ENCODE measurements at places on chromosomes 7 and 10.

- no peak for DNase-seq
Measured at GRCh38 chr10:1631282-1631681, 106.0 kb downstream of the ADARB2 start.

DNA sequence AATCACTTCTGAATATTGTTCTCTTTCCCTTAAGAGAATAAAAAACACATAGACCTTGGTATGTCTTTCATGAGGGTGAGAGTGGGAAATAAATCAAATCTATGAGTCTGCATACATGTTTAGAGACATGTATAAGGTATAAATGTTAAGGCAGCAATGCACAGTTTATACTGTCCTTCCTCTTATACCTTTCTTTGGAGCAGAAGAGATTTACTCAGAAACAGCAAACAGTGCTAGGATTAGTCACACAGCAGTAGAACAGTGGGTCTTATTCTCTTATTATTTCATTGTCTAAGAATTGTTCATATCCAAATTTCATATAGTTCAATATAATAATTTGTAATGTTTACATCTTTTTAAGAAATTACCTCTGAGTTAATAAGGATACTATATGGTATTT, 126.7 kb upstream of the TMEM196 start:
- no peak for DNase-seq

DNA sequence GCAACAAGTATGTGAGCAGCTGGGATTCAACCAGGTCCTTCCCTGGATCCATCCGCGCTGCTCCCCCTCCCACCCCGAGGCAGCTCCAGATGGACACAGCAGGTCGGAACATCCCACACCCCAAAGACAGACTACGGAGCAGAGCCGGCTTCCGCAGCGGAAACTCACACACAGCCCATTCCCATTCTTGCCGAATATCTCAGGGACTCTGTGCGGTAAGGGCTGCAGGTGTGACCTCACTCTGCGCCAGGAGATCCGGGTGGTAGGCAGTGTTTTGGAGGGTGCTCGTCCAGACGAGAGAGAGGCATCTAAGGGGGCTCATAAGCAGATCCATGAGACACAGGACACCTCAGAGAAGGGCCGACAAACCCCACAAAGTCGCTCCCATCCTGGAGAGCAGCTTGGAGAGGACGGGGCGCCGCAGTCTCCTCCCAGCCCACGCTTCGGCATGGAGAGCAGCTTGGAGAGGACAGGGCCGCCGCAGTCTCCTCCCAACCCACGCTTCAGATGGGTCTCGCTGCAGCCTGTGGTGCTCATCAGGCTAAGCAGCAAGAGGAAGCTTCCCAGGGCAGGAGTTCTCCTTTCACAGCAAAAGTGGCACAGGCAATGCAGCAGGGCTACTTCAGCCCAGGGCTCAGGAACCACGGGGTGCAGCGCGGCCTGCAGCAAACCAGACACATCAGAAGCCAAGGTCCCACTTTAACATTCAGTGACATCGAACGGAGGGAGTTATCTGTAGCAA, 179.9 kb downstream of the DIP2C start:
- DNase-seq = no peak

GRCh38 chr10:73552819-73553715, 38.1 kb downstream of the USP54 start:
- DNase-seq = peak; percentile 6

DNA sequence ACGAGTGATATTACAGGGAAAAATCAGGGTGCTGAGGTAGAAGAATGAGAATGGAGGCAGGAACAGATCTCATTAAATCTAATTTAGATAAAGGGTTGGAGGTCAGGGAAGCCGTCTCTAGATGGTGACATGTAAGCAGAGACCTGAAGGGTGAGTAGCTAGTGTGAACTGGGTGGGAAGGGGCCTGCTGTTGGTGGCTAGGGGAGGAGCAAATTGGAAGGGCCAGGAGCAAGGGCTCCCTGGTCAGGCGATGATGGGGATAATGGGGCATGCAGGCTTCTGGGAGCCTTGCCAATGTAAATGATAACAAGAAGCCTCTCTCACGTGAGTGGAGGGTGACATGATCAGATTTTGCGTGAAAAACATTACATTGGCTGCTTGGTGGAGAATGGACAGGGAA, 76.3 kb downstream of the WDFY4 start:
- DNase-seq = no peak

GRCh38 chr10:107341281-107341680, 176.8 kb upstream of the SORCS1 start:
- DNase-seq = no peak

- peak; percentile 57 for DNase-seq
Measured at GRCh38 chr7:35454575-35455385, 200.9 kb upstream of the TBX20 start.

- no peak for DNase-seq
Measured at GRCh38 chr10:87594181-87594580, 65.5 kb upstream of the PAPSS2 start.

DNA sequence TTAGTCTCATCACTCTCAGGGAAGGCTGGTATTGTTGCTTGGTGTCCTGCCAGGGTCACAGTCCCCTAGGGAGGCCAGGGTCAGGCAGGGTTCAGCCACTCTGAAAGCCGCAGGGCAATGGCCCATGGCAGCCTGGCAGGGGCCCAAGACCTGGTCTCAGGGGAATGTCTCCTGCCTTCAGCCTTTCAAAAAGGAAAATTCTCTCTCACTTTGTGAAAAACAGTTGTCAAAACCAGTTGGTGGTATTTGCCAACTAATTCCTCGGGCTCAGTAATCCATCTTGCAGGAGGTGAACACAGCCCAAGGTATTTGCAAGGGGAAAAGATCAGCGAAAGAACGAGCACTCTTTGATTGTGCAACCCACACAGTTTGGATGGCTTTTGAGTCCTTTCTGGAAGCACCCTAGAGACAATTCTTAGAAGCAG, 101.5 kb downstream of the JCAD start:
- DNase-seq = no peak

DNA sequence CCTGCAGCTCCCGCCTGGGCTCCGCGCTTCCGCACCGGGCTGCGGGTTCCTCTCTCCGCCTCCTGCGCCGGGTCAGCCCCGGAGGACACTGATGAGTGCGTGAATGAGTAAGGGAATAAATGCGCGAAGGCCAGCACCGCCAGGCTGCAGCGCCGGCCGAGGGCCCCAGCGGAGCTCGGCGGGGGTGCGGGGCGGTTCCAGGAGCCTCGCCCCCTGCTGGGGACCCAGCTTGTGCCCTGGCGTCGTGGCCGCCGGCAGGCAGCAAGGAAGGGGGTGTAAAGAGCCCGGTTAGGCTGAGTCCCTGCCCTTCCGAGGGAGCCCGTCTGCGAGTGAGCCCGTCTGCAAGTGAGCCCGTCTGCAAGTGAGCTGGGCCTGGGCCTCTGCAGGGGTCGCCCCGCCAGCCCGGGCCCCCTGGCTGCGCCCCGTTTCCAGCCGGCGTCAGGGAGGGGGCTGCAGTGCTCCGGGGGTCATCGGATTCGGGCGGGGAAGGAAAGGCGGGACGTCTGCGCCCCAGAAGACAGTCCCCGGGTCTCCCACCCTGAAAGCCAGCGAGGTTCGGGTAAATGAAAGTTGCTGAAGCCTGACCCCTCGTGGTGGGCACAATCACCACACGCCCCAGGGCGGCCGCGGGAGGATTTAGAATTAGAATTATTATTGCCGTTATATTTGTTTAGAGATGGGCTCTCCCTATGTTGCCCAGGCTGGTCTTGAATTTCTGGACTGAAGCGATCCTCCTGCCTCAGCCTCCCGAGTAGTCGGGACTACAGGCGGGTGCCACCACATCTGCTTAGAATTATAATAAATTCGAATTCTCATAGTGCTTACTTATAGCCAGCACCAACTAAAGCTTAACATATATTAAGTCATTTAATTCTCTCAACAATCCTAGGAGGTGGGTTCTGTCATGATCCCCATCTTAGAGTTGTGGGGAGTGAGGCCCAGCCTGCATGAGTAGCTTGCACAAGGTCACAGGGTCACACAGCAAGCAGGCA, 8.6 kb upstream of the CRYGN start:
- DNase-seq = peak; percentile 88

Data from GM23338 (cell line).